ENCODE measurements at places on chromosomes 6 and 20.

DNA sequence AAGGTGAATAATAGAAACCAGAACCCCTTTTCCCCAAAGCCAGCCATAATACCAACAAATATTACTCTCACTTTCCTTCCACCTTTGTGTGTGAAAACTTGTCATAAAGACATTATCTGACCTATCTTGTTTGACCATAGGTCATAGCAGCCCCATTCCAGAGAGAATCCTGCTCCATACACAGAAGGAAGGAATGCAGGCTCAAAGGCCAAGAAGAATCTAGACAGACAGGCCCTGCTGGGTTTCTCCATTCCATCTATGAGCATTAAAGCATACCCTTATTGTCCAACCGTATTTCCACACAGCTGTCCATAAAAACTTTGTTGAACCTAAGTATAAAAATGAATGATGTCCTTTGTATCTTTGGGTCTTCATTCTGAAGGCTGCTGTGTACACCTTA, 40.7 kb upstream of the KCNK5 start:
- no peak for DNase-seq

- peak; percentile 82 for DNase-seq
These were observed 217.5 kb upstream of the THEMIS start for GRCh38 chr6:128118401-128118800.

DNA sequence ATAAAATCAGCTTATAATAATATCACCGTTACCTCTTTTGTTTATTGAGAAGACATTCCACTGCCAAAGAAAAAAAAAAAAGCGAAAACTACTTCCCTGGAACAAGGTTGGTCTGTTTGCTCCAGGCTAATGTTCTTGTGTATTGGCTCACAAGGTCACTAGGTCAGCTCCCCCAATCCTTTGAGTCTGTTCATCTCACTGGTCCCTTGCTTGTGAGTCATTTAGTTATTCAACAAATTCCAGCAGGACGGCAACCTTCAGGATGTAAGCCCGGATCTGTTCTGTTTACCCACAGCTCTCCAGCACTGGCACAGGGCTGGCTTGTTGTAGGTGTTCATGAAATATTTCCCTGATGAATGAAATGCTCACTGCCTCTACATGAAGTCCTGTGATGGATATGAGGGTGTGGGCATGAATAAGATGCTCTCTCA, 3.3 kb downstream of the ARHGAP40 start:
- DNase-seq, result no peak

DNA sequence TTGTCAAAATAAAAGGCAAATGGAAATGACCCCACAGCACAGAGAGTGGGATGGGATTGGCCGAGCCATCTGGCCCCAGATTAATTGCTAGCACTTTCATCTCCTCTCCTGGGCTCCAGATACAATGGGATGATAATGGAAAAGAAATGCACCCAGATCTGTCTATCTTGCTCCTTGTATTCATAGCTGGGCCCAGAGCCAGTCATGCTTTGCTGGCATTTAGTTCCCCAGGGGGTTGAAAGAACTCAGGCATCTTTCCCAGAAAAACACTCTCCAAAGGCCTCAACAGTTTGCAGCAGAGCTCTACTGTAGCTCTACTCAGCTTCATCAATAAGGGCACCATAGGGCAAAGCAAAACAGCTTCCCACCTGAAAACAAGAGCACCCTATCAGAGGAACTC, 116.0 kb upstream of the FOXA2 start:
- peak; percentile 12 for DNase-seq

DNA sequence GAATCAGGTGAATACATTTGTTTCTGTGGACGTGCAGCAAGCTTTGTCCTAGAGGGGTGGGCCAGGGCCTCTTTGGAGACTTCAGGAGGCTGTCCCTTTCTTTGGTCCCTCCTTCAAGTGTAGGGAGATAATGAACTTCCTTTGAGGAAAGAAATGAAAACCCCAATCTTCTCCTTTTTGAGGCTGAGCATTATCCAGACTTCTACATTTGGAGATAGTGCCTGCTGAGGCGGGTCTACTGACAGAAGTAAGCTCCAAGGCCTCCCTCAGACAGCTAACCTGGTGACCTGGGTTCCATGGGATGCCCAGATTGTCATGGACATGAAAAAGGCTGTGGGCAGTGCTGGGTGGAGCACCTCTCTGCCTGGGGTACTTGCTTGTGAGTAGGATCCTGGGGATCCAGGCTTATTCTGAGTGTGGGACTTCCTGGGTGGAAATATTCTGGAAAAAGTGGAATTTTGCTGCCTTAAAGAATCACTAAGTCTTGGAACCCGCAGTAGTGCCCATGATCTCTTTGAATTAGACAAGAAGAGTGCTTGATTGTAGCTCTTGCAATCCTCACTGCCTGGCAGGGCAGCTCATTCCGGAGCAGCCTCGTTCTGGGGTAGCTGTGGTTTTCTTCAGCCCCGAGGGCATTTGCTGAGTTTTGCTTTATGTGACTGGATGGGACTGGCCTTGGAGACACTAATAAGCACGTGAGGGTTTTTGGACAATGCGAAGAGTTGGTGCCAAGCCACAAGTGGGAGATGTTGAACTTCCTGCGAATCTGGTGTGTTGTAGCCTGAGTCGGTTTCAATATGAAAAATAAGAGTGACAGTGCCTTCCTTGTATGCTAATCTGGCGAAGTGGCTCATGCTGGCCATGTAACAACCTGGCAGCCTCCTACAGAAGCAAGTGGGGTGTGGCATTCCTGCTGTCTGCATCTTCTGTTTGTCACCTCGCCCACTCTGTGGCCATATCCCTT, 28.1 kb downstream of the SNRNP48 start:
- peak; percentile 93 for DNase-seq

- no peak for DNase-seq
These were observed 16.3 kb upstream of the POPDC3 start for GRCh38 chr6:105196076-105196475.

DNA sequence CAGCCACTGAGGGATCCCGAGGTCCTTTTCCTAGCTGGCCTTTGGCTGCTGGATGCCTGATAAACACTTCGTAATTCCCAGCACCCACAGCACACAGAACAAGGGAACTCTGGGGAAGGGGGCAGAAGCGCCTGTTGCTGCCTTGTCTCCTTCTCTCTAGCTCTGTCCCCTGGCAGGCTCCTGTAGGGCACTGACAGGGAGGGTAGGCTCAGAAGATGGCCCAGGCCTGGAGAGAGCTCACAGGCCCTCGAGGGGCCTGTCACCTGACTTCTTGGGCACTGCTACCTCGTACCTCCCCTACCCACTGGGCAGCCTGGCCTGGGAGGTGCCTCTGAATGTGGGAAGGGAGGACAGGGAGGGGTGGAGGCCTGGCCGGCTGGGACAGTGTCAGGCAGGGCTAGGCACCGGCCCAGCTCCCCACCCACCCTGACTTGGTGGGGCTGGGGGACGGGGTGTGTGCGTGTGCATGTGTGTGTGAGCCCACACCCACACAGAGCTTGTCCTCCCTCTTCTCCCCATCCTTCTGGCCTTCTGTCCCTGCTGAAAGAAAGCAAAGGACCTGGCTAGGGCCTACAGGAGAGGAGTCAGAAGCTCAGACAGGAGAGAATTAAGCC, 18.1 kb downstream of the C6orf132 start:
- no peak for DNase-seq

DNA sequence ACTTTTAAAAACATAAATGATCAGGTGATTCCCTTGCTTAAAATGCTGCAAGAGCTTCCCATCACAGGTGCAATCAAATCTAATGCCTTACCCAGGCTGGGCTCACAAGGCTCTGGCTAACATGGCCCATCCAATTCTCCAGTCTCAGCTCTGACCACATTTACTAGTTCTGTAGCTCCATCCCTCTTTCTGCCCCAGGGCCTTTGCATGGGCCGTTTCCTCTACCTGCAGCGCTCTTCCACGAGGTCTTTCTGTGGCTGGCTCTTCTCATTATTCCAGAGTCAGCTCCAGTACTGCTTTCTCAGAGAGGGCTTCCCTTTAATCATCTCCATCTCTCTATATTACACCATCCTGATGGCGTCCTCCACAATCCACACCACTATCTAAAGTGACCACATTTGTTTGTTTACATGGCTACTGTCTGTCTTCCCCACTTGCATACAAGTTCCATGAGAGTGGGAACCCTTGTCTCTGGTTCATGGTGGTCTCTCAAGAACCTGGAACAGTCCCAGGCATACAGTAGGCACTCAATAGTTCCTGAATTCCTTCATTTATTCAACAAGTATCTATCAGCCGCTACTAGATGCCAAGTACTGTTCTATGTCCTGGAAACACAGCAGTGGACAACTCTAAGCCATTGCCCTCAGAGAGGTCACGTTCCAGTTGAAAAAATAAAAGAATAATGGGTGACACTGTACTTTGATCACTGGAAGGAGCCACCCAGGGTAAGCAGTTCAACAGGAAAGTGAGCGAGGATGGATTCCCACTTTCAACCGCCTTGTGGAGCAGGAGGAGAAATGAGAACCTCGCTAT, 12.6 kb downstream of the CYP24A1 start:
- DNase-seq, result no peak

DNA sequence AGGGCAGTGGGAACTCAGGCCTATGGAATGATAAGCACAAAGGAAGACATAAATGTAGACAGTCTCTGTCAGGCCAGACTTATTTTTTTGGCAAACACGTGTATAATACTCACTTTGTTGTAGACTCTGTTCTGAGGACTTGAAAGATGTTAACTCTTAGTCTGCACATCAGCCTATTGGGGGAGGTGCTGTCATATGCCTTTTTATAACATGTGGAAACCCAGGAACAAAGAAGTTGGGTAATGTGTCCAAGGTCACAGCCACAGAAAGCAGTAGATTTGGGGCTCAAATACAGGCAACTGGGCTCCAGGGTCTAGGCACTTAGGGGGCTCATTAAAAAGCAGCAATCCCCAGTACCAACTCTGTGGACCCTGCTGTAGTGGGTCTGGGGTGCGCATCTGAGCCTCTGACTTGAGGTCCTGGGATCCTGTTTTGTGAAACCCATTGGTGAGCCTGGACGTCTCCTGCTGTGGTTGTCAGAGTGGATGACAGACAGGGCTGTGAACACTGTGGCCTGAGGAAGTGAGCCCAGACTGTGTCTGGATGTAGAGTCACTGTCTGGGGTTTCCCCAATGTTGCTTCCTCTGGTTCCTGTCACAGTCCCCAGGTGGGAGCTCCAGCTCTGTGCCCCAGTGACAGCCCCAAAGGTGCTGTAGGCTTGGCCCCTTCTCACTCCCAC, 50.0 kb downstream of the CDH26 start:
- DNase-seq, result no peak

- DNase-seq, result peak; percentile 95
These were observed 7.5 kb upstream of the PHACTR1 start for GRCh38 chr6:12709116-12709515.

GRCh38 chr6:154485815-154486214, 24.7 kb downstream of the CNKSR3 start:
- DNase-seq, result no peak

- DNase-seq, result no peak
These were observed 18.7 kb downstream of the DIDO1 start for GRCh38 chr20:62907384-62908317.

- DNase-seq, result peak; percentile 14
These were observed 20.6 kb upstream of the HLA-F start for GRCh38 chr6:29702519-29703103.

DNA sequence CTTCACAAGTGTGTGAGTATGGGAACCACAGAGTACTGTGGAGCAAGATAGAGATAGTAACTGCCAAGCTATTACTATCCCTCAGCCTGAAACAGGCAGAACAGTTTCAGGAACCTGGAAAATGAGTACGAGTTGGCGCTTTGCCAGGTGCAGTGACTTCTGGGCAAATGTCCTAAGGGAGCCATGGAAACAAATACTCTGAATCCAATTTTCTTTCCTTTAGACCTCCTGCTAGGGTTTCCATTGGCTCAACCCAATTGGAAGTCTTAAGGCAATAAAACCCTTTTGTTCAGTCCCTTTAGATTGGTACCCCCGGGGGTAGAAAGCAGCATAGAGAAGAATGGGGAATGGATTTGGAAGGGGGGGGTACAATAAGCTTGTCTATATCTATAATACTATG, 205.0 kb upstream of the EPHA7 start:
- no peak for DNase-seq

GRCh38 chr20:57266291-57267157, at the start of gene BMP7:
BMP7 (minus strand) TSS chr20:57266641; CDS start chr20:57266122, 519 bp downstream.
- no peak for DNase-seq

DNA sequence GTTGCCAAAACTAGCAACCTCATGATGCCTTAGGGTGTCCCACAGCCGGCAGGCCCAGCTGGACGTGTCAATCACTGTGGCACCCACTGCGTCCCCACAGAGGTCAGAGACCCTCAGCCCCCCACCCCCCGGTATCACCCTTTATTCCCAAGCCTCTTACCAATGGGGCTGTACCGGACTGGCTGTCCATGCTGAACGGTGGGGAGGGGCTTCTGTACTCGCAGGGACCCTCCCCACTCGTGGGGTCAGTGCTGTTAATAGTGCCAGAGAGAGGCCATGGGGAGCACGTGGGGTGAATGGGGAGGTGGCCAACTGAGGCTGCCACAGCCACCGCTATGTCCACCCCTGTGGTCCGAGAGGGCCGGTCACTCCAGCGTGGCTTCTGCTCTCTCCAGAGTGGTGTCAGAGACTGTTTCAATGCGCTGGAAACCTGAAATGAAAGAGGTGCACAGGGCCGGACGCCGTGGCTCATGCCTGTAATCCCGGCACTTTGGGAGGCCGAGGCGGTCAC, 68.6 kb downstream of the THBS2 start:
- DNase-seq, result no peak

DNA sequence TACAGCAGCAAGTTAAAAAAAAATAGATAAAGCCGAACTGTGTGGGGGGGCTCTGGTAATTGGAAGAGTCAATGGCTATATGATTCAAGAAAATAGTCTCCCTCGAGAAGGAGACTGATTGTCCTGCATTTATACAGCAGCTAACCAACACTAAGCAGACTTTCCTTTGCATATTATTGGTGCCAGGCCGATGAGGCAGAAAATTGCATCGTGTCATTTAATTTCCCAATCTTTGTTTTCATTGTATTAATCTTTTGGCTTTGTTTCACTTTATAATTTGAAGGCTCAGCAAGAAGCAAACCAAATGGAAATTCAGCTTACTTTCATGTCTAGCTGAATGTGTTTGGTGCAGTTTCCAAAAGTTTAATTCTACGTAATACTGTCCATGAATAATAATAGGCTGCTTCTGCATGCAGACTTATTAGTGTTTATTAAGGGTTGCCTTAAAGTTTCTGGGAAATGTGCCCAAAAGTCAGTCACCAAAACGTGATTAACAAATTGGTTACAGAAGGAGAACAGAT, 258.5 kb downstream of the HACE1 start:
- DNase-seq, result peak; percentile 13

DNA sequence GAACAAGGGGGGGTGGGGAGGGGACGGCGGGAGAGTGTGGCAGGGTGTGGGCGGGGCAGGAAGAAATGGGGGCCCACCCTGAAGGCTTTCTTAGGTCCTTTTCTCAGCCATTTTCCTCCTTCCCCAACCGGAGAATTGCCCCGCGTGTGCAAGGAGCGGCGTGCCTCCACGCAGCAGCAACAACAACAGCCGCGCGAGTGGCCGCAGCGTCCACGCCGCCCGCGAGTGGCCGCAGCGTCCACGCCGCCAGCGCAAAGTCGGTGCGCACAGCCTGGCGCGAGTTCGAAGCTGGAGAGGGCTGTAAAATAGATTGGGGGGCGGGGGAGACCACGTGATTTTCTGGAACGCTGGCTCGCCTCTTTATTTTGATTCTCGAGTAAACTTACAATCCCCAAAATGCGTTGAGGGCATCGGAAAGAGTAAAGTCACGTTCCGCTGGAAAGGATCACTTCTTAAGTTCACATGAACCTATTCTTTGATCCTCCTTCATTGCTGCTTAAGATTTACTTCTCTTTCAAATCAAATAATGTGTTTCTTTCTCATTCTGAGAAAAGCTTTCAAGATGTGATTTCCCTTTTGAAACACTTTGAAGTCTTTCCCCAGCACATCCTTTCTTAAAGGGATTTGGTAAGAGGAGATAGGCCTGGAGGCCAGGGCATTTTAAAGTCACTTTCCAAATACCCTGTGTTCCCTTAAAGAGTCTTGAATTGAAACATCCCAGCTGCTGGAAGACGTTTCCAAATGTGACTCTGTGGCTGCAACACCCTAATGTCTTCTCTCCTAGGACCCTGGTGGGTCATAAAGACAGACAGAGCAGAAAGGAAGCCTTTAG, 66.7 kb upstream of the ZNF217 start:
- peak; percentile 34 for DNase-seq
